Stimulated activated CD4-positive, alpha-beta T cell treated with anti-CD3 and anti-CD28 coated beads, Interleukin-15, amount 100 ng/mL, for 48 hours (primary cell): ENCODE measurements at places on chromosomes 4 and X.

- no peak for DNase-seq
These were observed 136.2 kb downstream of the CDS1 start for GRCh38 chr4:84719115-84719514.

GRCh38 chrX:39869846-39870601 is 227.7 kb downstream of the BCOR start:
- DNase-seq = peak; percentile 70

DNA sequence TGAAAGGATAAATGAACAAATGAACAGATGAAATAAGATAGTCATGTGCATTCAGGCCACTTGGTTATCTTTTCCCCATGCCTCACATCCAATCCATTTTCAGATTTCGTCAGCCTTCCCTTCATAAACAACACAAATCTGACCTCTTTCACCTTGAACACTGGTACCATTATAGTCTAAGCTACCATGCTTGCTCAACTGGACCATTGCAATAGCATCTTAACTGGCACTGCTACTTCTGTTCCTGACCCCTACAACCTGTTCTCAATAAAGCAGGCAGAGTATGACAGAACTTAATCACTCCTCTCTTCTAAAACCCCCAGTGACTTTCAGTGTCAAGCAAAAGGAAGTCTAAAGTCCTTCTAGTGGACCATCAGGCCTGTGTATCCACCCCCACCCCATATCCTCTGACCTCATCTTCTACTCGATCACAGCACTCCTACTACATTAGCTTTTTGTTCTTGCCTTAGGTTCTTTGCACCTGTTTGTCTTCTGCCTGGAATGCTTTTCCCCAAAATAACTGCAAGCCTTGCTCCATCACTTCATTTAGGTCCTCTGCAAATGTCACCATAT is 40.7 kb downstream of the LARP7 start:
- no peak for DNase-seq

DNA sequence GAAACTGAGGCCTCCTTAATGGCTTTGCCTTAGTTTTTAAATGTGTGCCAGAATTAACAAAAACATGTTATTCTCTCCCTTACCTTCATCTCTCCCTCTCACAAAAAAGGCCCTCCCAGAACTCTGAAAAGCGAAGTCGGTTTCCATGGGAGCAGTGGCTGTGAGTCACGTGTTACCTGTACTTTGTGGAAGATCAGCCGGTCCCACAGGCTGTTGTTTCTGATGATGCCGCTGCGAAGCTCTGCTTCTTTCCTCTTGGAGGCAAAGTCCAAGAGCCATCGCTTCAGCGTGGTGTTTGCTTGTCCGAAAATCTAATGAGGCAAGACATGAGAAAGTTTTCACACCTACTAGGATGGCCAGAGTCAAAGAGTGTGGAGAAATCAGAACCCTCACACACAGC is 32.5 kb upstream of the CENPU start:
- no peak for DNase-seq

- no peak for DNase-seq
These were observed 393.4 kb downstream of the RAPGEF2 start for GRCh38 chr4:159496248-159496647.

GRCh38 chrX:127030016-127030748 is 210.7 kb downstream of the PRR32 start:
- no peak for DNase-seq

DNA sequence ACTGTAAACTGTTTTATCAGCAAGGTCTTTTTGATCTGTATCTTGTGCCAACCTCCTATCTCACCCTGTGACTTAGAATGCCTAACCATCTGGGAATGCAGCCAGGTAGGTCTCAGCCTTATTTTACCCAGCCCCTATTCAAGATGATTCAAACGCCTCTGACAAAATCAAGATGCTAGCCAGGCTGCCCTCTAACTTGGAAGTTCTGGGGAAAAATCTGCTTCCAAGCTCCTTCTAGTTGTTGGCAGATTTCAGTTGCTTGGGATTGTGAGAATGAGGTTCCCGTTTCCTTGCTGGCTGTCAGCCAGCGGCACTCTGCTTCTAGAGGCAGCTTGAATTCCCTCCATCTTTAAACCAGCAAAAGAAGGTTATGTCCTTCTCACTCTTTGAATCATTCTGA is 34.7 kb downstream of the LUZP4 start:
- DNase-seq = no peak

DNA sequence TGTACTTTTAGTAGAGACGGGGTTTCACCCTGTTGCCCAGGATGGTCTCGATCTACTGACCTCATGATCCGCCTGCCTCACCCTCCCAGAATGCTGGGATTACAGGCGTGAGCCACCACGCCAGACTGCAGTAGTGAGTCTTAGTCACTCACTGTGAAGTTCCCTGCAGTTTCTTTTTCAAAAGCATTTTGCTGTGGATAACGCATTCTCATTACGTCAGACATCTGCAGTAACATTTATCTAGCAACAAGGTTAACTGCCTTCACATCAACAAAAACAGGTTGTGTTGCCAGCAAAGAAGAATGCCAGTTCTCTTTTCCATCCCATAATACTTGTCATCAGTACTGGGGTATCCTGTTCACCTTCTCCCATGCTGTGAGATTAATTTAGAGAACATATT is 164.6 kb downstream of the DHRSX start:
- DNase-seq = no peak

DNA sequence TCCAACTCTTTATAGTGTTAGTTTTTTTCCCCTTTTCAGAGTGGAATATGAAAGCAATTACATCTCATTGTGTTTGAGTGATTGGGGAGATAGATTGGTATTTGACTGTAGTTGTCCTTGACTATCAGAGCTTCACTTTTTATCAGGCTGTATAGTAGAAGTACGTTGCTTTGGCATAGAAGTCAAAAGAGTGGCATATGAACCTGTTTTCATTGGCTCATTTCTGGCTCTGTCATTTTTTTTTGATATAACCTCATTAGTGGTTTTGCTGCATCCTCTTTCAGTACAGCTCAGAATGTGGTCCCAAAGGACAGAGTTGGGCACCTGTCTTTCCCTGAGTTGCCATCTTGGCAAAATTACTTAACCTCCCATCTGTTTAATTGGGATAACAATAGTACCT is 1.4 kb downstream of the TMA16 start:
- DNase-seq = no peak

DNA sequence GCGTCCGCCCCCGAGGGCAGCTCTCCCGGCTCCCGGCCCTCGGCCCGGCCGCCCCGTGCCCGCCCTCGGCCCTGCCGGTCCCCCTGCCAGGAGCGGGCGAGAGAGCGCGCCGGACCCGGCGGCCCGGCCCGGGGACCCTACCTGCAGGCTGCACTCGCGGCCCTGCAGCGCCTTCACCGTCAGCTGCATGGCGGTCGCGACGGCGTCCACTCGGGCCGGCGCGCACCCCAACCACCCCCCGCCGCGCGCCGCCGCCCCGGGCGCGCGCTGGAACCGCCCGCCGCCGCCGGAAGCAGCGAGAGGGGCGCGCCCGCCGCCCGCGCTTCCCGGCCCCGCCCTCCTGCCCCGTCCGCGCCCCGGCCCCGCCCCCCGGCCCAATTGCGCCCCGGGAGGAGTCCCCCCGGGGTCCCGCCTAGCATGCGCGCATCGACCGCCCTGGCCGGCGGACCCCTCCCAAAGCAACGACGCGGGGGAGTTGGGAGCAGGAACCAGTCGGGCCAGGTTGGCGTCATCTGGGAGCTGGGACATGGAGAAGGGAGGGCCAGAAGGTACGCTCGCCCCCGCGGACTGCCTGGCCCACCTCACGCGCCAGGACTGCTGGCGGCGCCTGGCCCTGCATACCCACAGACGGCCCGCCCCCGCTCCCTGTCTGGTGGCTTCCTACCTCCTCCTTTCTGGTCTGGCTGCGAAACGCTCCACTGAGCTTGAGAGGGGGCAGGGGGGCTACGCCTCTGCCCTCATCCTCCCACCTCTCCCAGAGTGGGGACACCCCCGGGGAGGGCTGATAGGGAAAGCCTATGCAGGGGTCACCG is at the start of gene UBL4A:
TSS of gene UBL4A (minus strand) at position 220 of the 812 bp plus-strand sequence. CDS start at position 189, 31 bp downstream.
- DNase-seq = no peak

DNA sequence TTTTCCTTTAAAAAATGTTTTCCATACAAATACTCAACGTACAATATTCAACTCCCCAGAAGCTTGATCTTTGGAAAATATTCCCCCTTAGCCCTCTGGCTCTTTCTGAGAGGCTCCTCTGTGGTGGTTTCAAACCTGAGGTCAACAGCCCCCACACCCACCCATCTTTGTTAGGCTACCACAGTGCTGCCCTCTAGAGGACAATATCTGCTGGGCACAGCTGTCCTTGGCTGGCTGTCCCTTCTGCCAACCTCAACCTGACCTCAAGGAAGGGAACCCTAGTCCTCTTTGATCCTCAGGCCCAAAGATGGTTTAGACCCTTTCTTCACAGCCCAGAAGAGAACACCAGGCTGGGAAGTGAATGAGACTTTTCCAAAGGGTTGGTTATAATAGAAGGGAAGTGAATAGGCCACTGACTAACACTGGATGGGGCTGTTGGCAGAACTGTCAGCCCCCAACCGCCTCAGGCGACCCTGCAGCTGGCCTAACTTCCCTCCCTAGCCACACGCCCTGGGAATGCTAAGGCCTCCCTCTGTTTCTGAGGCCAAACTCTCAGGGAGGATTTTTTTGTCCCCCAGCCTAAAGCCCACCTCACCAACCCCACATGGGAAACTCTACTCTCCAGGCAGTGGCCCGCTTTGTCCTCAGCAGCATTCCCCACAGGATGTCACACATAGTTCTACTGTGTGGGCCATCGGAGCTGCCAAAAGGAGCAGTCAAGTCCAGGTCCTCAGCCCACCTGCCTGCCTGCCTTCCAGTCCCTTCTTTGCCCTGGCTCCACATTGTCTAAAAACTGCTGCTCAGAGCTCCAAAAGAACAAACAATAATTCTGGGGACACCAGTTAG is 34.3 kb downstream of the NYX start:
- peak; percentile 13 for DNase-seq

- no peak for DNase-seq
These were observed 2.5 kb downstream of the SEPTIN11 start for GRCh38 chr4:76952071-76952470.

DNA sequence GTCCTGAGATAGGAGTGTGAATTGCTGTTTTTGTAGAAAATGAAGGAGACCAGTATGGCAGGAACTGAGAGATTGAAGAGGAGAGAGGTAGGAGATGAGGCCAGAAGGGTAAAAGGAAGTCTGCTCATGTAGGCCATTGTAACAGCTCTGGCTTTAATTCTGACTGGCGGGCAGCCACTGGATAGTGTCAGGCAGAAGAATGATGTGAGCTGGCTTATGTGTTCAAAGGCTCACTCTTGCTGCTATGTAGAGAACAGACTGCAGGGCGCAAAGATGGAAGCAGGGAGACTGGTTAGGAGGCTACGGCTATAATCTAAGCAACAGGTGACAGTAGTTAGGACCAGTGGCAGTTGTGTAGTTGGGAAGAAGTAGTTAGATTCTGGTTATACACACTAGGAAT is 160.2 kb upstream of the FGF13 start:
- no peak for DNase-seq

DNA sequence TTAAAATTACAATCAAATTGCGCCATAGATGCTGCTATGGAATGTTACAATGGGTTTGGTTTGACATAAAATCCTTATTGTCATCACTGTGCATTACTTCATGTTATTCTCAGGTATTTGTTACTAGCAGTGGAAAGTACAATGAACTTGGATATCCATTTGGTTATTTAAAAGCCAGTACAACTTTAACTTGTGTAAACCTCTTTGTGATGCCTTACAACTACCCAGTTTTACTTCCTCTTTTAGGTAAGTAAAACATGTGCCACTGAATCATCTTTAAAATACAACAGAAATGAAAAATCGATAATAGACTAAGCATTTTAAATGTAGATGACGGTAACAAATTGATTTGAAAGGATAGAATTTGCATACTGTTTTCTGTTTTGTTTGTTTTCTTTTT is 35.6 kb downstream of the INTS6L start:
- no peak for DNase-seq

GRCh38 chr4:147408189-147408588 is 72.7 kb upstream of the EDNRA start:
- no peak for DNase-seq
